ENCODE measurements at places on chromosomes 6 and 20.

GRCh38 chr20:59864726-59865125 lies 68.7 kb downstream of the SYCP2 start:
- no peak for DNase-seq

DNA sequence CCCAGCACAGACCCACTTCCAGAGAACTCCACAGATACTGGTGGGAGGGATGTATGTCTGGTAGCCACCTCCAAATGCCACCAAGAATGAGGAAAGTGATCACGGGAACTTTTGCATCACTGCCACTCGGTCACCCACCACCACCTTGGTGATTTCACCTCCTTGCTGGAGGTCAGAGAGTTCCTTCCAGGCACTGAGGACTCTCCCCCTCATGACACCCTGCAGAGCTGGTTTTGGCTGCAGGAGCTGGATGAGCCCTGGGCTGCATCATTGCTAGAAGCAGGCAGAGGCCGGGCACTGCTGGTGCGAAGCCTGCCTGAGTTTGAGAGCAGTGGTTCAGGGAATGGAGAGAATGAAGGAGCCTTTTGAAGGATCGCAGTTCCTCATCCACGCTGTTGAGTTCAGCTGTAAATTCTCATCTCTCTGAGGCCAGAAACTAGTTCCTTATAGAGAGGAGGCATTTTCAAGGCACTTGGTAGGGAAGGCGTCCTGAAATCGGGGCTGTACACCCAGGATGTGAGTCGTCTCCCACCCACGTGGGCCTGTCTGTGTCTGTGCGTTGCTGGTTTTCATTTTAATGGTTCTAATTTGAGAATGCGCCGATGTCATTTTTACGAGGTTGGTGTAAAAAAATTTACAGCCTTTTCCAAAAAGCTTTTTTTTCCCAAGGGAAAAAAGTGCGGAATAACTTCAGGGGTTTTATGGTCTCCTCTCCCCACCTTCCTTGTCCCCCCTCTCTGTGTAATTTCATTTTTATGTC lies 25.0 kb downstream of the FOXP4 start:
- no peak for DNase-seq

GRCh38 chr6:7033202-7033601 lies 74.6 kb upstream of the RREB1 start:
- DNase-seq = no peak

- peak; percentile 54 for DNase-seq
These were observed 173.2 kb downstream of the TMEM242 start for GRCh38 chr6:157150076-157150475.

- DNase-seq = peak; percentile 70
These were observed 42.8 kb upstream of the HFE start for GRCh38 chr6:26044140-26045064.

DNA sequence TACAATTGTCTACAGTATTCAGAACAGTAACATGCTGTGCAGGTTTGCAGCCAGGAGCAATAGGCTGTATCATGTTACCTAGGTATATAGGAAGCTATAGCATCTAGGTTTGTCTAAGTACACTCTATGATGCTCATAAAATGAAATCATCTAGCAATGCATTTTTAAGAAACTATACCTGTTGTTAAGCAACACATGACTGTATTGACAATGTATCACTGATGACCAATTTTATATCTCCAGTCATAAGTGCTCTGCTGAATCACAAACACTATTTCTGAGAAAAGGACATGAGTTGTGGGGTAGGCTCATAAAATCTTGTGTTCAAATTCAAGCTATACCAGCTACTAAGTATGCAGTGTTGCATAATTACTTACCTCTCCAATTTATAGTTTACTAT lies 501.3 kb downstream of the CD109 start:
- no peak for DNase-seq

DNA sequence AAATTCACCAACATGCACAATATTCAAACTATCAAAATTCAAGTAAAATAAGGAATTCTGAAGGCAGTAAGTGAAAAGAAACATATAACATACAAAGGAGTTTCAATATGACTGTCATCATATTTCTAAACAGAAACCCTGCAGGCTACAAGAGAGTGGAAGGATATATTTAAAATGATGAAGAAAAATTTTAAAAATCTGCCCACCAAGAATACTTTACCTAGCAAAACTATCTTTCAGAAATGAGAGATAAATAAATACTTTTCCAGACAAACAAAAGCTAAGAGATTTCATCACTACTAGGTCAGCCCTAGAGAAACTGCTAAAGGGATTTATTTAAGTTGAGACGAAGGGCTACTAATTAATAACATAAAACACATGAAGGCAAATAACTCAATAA lies 73.8 kb upstream of the MANEA start:
- DNase-seq = no peak

DNA sequence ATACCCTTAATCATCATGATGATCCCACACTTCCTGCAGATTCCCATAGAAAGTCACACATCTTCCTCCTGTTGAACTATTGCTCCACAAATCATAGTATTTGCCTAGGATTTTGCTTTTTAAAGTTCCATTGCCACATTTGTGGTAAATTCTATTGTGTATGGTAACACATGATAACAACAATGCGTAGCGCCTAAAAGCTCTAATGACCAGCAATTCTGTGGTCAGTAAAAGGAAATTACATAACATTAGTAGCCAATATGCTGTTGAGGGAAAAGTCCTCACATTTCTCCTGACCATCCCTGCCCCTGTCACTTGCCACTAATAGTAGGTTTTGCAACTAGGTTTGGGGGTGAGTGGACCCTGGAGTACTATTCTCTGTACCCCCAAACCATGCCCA lies 31.8 kb upstream of the PDE7B start:
- DNase-seq = no peak

GRCh38 chr20:60200305-60200918 lies 242.2 kb downstream of the CDH26 start:
- DNase-seq = no peak

DNA sequence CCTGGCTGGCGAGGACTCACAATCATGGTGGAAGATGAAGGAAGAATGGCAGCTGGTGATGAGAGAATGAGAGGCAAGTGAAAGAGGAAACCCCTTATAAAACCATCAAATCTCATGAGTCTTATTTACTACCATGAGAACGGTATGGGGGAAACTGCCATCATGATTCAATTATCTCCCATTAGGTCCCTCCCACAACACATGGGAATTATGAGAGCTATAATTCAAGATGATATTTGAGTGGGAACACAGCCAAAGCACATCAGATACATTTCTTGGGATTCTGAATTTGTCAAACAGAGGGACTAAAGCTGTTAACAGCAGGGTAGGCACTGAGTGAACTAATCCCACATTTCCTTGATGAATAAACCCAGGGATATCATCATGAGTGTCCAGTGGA lies 116.2 kb upstream of the PLCB4 start:
- no peak for DNase-seq

DNA sequence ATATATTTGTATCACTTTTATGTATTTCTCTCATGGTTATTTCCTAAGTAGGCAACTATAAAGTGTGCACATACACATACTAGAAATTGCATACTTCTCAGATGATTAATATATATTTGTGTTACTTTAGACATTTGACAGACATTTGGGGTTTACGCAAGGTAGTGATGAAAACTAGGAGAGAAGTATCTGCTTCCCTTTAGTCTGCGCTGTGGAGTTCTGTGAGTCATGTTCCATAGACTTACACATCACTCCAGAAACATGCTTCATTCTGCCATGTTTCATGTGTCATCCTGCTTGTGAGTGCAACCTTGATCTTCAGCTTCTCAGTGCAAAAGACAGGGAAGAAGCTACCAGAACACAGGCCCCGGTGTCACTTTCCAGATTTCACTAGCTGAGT lies 200.7 kb upstream of the BMP2 start:
- DNase-seq = peak; percentile 96

DNA sequence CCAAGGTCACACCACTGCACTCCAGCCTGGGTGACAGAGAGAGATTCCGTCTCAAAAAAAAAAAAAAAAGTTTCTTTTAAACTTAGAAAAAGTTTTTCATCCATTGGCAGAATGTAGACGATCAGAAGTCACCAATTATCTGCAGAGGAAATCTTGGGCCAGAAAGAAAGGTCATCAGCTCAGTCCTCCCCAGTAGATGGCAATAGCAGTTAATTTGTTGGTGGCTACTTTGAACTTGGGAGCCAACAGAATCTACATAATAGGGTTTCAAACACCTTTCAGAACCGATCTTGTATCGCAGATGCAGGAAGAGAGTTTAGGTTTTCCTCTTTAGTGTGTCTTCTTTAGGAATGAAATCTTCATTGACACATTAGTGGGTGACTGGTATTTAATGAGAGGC lies 41.7 kb downstream of the LBP start:
- DNase-seq = no peak

DNA sequence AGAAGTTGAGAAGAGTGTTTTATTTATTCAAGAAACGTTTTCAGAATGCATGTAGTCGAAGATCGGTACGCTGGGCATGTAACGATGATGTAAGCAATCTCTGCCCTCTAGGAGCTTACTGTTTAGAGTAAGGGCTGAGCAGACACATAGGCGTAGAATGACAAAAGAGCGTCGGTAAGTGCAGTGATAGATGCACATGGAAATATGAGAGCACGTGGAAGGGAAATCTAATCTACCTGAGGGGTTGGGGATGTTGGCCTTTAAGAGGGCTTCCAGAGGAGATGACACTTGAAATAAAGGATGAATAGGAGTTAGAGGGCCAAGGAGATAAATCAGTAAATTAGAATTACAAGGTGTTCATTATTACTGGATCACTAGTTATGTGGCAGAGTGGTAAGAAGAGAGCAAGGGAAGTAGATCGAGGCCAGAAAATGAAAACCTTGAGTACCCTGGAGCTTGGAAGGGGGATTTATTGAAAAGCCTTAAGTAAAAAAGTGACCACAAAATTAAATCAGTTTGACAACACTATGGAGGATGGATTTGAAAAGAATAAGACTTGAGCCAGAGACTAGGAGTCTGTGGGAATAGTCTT lies 782 bp downstream of the TRMT11 start:
- DNase-seq = peak; percentile 11

GRCh38 chr6:106511288-106512047 lies 117.8 kb downstream of the RTN4IP1 start:
- DNase-seq = peak; percentile 54

- DNase-seq = no peak
These were observed 85.7 kb downstream of the RFPL4B start for GRCh38 chr6:112432853-112433252.

DNA sequence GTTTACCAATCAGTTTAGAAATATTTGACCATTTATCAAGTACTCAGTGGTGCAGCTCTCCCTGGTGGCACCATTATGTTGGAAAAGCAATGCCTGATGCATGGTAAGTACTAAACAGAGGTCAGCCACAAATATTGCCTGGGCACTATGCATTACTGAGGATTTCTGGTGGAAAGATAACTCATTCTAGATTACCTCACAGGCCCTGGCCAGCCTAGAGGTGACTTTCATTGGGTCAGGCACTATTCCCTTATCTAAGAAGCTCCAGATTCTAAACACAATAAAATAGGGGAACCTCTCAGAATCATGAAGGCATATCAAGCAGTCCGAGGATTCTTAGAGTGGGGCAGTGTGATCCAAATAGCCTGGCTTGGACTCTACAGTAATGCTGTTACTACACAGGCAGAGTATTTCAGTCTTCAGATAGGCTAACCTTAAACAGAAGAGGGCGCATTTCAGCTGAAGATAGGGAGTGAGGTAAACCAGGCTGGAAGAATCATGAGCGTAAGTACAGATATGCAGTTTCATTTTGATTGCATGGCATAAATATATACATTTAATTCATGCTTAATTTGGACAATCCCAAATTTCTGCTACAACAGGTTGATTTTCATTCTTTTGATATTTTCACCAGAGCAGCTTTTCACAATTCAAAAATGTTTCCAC lies 12.1 kb downstream of the LGSN start:
- DNase-seq = peak; percentile 66

DNA sequence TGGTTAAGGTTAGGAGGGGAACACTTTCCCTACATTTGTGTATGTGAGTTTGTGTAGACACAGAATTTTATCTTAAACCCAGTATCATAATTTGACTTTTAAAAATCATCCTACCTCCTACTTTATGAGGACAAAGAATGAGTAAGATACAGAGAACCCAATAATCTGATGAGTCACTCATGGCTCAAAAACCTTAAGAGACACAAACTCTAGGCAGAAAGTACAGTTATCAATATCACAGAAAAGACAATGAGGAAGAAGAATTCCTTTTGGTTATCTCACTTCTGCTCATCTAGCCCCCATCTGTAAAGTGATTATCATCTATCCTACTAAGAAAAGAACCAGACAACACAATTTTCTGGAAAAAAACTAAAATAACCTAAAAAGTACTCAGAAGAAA lies 87.7 kb downstream of the EPB41L2 start:
- DNase-seq = peak; percentile 46

GRCh38 chr20:50446351-50447101 lies 63.7 kb upstream of the PTPN1 start:
- DNase-seq = no peak

GRCh38 chr6:118548136-118548535 lies at the start of gene PLN:
TSS of gene PLN (plus strand) at chr6:118548296. CDS start at chr6:118558922, 10,626 bp downstream.
- no peak for DNase-seq

All from HCEC 1CT (cell line).